ENCODE measurements at places on chromosomes 3 and 15. TPM values are rescaled to one million over a fixed set of nuclear protein-coding genes. Genes with fewer than 3 reads are reported as not detected.

- H3K4me3 ChIP-seq = no peak overlapping the region
- DNase-seq = no peak
- no peaks in the 10 kb centered on the region for H3K27me3 ChIP-seq
- no peaks in the 10 kb centered on the region for H3K36me3 ChIP-seq
These were observed 32.8 kb downstream of the SEC62 start for GRCh38 chr3:169999433-169999832.

GRCh38 chr3:108509871-108510270 lies 525 bp downstream of the MYH15 start:
- DNase-seq = no peak
- no peaks in the 10 kb centered on the region for H3K27me3 ChIP-seq
- H3K4me3 ChIP-seq = no peak overlapping the region
- no peaks in the 10 kb centered on the region for H3K36me3 ChIP-seq
- no peak overlapping the region for H3K27ac ChIP-seq

Gene RARB
- 5.9 TPM for total RNA-seq

Gene SLC6A11
- not detected for total RNA-seq

Gene FRMD4B
- 73.6 TPM for total RNA-seq

All from aorta (tissue), 5 donors.